ENCODE measurements at places on chromosomes 11 and 22.
A peak's percentile ranks its signal among the peaks of the same experiment; 100 is the strongest.

- no peak for DNase-seq
Measured at GRCh38 chr11:61413496-61413895, 16.3 kb downstream of the CPSF7 start.

GRCh38 chr11:67415501-67416304, at the start of gene CARNS1:
Gene CARNS1 (plus strand): TSS chr11:67415678. CDS start chr11:67416200, 522 bp downstream.
- no peak for DNase-seq

DNA sequence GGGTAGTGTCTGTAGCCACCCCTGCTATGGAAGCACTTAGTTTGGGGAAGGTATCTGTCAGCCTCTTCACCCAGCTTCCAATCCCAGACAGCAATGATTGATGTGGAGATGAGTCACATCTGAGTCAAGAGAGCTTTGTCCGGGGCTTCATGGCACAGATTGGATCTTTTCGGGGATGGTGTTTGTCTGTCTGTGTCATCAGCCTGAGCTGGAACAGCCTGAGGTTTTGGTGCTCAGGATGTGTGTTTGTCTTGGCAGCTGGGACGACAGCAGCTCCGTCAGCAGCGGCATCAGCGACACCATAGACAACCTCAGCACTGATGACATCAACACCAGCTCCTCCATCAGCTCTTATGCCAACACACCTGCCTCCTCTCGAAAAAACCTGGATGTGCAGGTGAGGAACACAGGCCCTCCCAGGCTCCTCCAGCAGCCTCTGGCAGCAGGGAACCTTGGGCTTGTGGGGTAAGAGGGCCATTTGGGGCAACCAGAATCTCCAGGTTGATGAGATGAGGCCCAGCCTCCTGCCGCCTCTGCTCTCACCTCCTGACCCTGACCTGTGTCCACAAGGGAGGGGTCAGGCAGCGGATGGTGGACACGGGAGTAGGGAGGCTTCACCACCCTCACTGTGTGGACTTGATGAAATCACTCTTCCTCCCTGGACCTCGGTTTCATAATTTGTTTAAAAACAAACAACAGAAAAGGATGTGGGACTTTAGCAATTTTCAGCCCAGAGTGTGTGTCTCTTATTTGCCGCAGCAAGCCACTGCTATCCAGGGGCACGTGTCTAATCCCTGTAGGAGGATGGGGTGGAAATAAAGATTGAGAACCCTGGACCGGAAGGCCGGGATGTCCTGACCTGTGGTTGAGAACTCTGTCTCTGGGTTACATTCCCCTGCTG, 124.3 kb downstream of the DBX1 start:
- DNase-seq, result peak; percentile 94

- no peak for DNase-seq
Measured at GRCh38 chr11:17673951-17674350, 45.4 kb upstream of the MYOD1 start.

DNA sequence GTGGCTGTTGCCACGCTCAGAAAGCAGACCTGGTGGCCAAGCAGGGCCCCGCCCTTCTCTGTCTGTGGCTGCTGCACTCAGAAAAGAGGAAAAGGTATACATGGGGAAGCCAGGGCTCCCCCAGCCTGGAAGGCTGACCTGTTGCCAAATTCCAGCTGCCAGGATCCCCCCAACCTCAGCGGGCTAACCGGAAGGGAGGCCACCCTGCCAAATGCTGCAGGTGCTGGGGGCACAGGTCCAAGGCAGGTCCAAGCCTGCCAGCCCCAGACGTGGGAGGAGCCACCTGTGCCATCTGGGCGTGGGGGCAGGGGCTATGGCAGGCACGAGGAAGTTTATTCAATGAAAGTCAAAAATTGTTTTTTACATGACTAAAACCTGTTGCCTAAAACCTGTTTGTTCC, 2.6 kb downstream of the NPTXR start:
- no peak for DNase-seq

DNA sequence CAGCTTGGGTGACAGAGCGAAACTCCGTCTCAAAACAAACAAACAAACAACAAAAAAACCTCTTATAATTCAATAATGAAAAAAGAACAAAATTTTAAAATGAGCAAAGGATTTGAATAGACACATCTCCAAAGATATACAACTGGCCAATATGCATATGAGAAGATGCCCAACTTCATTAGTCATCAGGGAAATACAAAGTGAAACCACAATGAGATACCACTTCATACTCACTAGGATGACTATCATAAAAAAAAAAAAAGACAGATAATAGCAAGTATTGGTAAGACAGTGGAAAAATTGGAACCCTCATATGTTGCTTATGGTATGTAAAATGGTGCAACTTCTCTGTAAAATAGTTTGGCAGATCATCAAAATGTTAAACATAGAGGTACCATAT, 28.7 kb upstream of the BARX2 start:
- peak; percentile 10 for DNase-seq

DNA sequence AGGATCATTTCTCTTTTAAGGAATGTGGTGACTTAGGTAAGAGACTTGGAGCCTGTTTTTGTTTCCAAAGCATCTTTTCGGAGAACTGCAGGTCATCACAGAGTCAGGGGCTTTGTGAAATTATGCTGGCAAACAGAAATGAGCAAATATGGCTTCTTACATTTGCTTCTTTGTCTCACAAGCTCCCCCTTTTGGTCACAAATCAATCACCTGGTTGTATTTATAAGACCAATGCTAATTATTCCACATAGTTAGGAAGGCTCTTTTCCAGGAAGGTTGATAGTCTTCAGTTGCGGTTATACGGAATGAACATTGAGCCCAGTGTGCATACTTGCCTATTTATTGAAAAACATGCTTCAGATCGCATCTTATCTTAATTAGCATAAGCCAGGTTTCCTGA, 34.6 kb upstream of the CEP126 start:
- DNase-seq, result peak; percentile 62

DNA sequence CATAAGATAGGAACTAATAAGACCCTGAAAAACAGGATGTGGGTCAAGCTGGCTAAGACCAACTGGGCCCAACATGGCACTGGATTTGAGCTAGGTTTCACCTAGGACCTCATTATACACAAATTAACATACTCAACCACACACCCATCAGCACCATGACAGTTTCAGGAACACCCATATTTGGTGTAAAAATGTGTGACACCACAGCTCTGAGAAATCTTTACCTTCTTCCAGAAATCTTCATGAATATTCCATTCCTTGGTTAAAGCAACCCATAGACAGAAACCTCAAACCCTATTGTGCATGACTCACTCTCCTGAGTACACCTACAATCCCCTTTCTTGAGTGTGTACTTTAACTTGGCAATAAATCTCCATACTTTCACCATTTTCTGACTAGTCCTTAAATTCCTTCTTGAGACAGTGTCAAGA, 378.8 kb downstream of the DYNC2H1 start:
- no peak for DNase-seq

DNA sequence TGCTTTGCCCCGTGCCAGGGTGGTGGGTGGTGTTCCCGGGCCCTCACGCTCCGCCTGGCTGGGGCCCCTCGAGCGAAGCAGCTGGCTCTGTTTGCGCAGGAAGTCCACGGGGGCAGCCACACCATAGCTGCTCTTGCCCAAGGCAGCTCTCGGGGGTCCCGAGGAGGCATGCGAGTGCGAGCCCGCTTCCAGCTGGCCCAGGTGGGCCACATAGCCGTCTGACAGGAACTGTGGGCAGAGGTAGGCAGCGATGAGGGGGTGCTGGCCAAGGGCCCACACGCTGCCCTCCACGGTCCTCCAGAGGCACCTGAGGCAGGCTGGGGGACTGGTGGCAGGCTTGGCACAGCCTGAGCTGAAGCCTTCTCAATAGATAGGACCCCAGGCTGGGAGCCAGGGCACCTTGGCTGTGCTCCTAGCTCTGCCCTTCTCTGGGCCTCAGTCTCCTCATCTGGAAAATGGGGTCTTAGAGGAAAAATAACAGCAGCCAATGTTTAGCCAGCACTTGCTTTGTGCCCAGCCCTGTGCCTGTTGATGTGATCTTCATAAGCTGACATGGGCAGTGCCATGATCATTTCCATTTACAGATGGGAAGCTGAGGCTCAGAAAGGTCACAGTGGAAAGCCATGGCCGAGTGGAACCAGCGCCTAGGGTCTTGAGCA, 9.4 kb downstream of the AIP start:
- no peak for DNase-seq

- DNase-seq, result peak; percentile 92
Measured at GRCh38 chr11:64865286-64866172, 12.9 kb downstream of the EHD1 start.

GRCh38 chr11:134652586-134653255, 240.7 kb upstream of the B3GAT1 start:
- no peak for DNase-seq

GRCh38 chr11:7696424-7696823, 9.9 kb downstream of the OVCH2 start:
- DNase-seq, result no peak

DNA sequence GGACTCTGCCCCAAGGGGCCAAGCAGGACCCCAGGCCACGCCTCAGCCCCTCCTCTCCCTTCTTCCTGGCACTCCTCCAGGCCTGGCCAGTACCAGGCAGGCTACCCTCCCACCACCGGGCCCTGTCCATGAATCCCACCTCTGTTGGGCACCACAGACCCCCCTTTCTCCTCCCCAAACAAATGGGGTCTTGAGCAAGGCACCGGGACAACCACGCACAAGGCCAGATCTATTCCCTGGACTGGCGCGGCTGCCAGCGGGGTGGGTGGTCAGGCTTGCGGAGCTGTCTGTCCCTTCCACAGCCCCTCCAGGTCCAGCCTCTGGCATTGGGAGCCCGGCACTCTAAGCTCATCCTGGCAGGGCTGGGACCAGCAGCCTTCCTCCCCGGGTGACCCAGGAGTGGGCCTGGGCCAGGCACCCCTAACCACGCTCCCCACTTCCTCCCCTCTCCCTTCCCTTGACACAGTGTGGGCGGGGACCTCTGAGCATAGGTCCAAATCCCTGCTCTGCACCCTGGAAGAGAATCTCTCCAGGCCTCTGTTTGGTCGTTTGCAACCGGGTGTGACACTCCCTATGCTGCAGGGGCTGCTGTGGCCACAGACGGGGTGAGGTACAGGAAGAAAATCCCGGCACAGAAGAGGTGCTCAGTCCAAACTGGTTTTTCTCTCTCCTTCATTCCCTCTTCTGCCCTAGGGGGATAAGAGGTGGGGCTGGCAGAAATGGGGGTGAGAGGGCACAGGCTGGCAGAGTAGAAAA, 14.6 kb downstream of the ELFN2 start:
- DNase-seq, result no peak

DNA sequence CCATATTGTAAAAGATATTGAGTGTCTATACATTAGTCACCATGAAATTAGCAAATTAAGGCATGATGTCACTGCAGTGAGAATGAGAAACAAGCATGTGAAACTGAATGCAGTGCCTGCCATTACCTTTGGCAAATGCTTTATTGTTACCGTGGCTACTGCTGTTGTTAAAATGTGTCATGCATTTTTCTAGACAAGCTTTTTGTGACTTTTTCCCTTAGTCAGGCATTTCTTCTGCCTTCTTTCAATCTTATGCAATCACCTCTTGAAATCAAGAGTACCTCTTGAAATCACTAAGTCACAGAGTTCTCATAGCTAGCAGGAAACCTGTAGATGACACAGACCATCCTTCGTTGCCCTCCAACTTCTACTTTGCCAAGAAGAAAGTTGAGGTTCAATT, 461.7 kb upstream of the TENM4 start:
- peak; percentile 62 for DNase-seq

DNA sequence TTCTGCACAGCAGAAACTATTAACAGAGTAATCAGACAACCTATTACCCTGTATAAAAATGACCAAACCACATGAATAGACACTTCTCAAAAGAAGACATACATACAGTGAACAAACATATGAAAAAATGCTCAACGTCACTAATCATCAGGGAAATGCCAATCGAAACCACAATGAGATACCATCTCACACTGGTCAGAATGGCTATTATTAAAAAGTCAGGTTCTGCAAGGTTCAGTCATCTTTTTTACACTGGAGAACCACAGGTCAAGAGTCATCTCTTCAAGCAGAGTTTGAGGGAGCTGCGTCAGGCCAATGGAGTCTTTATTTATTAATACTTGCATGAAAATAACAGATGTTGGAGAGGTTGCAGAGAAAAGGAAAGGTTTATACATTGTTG, 40.4 kb downstream of the RCN1 start:
- DNase-seq, result no peak

- DNase-seq, result no peak
Measured at GRCh38 chr11:14638561-14638960, 5.0 kb upstream of the PDE3B start.

DNA sequence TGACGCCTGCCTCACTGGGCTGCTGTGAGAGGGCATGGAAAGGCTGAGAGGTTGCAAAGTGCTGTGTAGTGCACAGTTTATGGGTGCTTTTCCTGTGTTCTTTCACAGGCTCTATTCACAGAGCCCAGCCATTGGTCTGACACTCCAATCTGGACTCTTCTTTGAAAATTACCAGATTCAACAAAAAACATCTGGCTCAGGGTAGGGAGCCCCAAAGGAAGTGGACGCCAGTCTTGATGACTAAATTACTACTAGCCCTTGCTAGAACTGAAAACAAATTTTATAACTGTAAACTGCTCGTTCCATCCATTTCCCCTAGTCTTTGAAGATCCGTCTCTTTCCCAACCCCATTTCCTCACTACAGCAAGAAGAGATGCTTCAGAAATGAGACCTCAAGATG, 178.6 kb downstream of the TENM4 start:
- peak; percentile 39 for DNase-seq

DNA sequence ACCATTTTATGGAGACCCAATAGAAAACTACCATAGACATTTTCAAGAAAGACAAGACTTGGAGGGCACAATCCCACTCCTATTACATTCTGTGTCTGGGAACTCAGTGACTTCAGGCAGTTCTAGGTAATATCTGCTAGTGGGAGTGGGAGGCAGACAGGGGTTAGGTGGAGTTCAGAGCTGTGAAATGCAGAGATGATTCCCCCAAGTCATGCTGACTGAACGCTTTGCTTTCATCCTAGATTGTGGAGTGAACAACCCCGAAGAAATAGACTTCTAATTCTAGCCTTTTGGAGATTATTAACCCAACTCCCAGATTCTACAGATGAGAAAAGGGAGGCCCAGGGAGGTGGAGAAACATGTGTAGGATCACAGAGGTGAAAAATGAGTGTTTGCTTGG, 437.8 kb upstream of the CADM1 start:
- DNase-seq, result no peak

- DNase-seq, result no peak
Measured at GRCh38 chr11:73971175-73971719, 11.4 kb downstream of the UCP2 start.
